ENCODE measurements at places on chromosomes 12 and 14. TPM values are rescaled to one million over a fixed set of nuclear protein-coding genes. Genes with fewer than 3 reads are reported as not detected.
A peak's percentile ranks its signal among the peaks of the same experiment; 100 is the strongest.

DNA sequence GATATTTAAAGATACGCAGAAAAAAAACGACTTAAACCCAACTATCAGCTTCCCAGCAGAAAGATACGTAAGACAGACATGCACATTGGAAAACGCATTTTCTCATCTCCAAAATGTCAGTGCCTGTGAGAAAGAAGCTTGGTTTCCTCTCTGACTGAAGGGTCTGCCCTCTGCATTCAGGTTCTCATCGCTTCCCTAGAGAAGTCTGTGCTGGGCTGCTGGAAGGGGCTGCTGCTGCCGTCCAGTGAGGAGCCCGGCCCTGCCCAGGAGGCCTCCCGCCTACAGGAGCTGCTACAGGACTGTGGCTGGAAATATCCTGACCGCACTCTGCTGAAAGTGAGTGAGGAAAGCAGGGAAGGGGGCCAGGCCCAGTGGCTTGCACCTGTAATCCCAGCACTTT is 4.7 kb upstream of the PFDN5 start:
- DNase-seq: no peak

DNA sequence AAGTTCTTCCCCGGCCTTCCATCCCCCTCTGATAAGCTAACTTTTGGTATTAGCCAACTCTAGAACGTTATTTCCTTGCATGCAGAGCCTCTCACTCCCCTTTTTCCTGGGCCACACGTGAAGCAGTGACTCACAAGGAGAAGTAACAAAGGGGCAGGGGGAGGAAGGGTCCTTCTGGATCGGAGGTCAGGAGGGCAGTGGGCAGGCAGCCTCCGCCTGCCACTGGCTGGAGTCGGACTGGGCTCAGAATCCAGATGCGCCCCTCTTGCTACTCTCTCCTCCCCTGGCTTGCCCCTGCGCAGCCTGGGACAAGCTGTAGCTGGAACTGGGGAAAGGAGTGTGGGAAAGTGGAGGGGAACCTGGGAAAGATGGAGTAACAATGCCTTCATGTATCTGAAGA is 55.0 kb downstream of the TPCN1 start:
- no peak for DNase-seq

Gene ARMH4
- total RNA-seq: 23.2 TPM

DNA sequence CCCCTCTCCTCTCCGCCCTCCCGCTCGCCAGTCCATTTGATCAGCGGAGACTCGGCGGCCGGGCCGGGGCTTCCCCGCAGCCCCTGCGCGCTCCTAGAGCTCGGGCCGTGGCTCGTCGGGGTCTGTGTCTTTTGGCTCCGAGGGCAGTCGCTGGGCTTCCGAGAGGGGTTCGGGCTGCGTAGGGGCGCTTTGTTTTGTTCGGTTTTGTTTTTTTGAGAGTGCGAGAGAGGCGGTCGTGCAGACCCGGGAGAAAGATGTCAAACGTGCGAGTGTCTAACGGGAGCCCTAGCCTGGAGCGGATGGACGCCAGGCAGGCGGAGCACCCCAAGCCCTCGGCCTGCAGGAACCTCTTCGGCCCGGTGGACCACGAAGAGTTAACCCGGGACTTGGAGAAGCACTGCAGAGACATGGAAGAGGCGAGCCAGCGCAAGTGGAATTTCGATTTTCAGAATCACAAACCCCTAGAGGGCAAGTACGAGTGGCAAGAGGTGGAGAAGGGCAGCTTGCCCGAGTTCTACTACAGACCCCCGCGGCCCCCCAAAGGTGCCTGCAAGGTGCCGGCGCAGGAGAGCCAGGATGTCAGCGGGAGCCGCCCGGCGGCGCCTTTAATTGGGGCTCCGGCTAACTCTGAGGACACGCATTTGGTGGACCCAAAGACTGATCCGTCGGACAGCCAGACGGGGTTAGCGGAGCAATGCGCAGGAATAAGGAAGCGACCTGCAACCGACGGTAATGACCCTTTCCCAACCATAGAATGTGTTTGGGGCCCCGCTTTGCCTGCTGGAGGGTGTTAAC is 615 bp downstream of the CDKN1B start:
- DNase-seq: peak; percentile 49

Gene METTL1
- total RNA-seq: 56.6 TPM

Gene YY1
- total RNA-seq: 51.1 TPM

DNA sequence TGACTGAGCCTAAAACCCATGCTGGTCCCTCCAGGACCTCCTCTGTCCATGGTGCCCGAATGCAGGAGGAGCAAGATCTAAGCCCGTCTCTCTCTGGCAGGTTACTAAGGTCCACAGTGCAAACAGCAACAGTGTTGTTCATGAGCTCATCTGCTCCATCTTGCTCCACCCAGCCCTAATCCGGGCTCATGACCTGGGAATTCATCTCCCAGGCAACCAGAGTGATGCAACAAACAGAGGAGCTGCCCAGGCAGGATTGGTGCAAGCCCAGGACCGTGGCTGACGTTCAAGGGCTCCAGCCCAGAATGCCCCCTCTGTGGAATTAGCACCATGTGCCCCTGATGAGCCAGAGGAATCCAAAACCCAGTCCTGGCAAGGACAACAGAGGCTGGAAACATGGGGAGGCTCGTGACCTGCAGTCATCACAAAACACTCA is 29.9 kb downstream of the HSPB8 start:
- peak; percentile 80 for DNase-seq

GRCh38 chr12:114679942-114680341 is 4.0 kb downstream of the TBX3 start:
- DNase-seq: no peak
